ELR (cell line): ENCODE measurements at places on chromosomes 5 and 9.

GRCh38 chr9:124000161-124000783 lies 11.3 kb upstream of the LHX2 start:
- no peak for DNase-seq

DNA sequence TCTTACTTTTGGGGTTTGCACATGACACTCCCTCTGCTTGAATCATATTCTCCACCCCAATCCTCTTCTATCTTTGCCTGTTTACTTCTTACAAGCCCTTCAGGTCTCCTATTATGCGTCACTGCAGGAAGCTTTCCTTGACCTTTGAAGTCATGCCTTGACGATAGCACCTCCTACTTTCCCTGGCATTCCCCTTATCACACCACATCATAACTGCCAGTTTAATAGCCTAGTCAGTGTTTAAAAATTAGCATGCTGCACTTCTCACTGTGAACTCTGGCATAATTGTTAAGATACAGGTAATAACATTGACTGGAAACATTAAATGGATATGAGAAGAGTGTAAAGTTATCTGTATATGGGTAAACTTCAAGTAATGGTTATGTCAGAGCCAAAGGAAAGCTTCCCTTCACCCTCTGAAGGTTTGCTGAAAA lies 37.1 kb upstream of the CEP120 start:
- DNase-seq = peak; percentile 45

DNA sequence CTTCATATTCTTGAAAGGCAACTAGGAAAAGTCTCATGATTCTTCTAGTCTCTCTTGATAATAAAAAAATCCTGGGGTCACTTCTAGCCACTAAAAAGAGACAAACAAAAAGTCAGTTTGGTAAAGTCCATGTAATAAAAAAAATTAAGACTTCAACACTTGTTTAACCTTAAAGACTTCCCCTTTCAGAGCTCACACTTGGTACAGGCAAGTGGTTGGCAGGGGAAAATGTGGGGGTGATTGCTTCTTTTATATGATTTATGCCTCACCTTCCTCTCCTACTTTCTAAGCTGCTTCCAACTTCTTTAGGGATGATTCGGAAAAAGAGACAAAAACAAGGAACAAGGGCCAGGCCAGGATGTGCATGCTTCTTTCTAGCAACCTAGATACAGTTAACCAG lies 5.1 kb upstream of the ERCC6L2 start:
- no peak for DNase-seq

DNA sequence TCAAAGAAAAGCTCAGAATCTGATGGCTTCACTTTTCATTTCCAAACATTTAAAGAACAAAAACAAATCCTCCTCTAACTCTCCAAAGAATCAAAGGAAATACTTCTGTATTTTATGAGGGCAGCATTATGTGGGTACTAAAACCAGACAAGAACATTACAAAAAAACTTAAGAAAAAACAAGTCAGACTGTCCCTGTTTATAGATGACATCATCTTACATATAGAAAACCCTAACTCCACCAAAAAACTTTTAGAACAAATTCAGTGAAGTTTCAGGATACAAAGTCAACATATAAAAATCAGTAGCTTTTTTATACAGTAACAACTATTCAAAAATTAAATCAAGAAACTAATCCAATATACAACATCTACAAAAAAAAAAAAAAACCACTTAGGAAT lies 136.2 kb downstream of the PJA2 start:
- no peak for DNase-seq

GRCh38 chr9:32385152-32385884 lies 875 bp downstream of the ACO1 start:
- DNase-seq = peak; percentile 57

DNA sequence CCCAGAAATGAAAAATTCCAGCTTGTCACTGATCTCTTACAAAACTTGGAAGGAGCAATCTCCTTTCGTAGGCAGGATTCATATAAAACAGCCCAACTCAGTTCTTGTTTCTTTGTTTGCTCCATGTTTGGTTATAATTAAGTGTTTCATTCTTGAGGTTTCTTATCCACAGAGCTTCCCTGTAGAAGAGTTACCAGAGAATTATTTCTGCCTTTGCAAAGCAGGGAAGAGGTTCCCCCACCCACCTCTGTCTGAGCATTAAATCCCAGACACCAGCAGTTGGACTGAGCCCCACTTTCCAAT lies 34.1 kb upstream of the RAI14 start:
- no peak for DNase-seq

GRCh38 chr9:4152876-4153275 lies 147.0 kb downstream of the GLIS3 start:
- DNase-seq = no peak

DNA sequence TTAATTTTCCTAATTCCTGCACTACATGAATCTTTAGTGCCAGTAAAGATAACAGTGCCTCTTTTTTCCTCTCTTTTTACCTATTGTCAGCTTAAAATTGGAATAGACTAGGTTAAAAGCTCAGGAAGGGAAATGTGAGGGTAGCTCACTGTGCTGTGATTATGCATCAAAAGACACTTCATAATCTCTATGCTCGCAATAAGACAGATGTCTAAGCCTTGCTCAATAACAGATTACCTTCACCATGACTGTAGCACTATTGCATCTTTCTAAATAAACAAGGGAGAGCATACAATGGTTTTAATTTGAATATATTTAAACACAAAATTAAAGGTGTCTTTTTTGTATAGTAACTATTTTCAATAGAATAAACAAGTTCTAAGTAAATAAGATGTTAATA lies 130.1 kb downstream of the FBN2 start:
- DNase-seq = no peak

- no peak for DNase-seq
These were observed 32.1 kb upstream of the HSD17B4 start for GRCh38 chr5:119420169-119420568.

DNA sequence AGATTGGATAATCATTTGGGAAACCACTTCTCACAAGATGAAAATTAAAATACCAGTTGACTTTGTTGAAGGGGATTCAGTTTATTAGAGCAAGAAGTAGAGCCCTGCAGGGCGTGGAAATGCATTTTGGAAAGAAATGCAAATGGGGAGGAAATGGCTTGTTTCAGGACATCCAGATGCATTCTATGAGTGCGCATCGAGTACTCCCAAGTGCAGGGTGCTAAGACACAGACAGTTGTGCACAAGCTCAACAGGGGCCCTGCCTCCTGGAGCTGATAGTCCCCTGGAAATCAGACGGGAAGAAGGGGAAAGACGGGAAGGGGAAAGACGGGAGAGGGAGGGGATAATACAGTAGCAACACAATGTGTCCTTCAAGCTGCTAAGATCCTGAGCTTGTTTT lies 64.0 kb downstream of the NSUN2 start:
- no peak for DNase-seq

- no peak for DNase-seq
These were observed 1.0 kb downstream of the MRPS2 start for GRCh38 chr9:135501261-135502167.

DNA sequence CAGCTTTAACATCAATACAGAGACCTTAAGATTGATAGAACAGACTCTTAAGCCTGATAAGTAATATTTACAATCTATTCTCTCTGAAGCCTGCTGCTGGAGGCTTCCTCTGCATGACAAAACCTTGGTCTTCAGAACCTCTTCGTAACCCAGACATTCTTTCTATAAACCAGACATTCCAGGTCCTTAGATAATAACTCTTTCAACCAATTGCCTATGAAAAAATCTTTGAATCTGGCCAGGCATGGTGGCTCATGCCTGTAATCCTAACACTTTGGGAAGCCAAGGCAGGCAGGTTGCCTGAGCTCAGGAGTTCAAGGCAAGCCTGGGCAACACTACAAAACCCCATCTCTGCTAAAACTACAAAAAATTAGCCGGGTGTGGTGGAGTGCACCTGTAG lies 327.8 kb downstream of the ENC1 start:
- DNase-seq = no peak

DNA sequence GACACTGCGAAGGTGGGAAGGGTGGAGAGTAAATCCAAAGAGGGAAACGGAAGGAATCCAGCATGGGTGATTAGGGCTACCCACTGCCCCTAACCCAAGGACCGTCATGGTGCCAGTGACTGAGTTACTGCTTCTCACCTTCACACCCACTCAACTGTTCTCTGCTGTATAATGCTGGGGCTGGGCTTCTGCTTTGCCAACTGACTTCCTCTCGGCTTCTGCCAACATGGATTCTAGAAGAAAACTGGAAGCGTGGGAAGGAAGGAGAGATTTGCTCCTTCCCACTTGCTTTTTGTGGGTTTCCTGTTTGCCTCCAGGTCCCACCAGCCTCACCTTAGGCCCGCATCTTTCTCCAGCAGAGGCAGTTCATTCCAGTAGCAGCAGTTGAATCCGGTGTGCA lies 153.5 kb upstream of the RAI14 start:
- DNase-seq = no peak

DNA sequence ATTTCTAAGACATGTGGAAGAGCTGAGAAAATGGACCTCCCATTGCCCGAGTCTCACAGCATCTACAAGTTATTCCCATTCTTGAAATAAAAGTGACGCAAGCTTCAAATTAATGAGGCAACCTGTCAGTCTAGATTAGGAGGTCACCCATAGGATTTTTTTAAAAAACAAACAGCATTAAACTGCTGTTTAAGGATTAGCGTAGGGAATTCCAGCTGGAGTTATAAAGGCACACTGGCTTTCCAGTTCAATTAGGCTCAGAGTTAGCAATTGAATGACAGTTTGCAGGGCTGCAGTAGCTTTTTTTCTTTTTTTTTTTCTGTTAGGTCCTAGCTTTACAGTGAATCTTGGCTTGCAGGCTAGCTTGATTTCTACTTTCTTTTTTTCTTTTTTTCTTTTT lies 16.2 kb downstream of the PRKACG start:
- DNase-seq = no peak

- no peak for DNase-seq
These were observed 207.4 kb downstream of the AGTPBP1 start for GRCh38 chr9:85534340-85534739.

- DNase-seq = no peak
These were observed 66.6 kb downstream of the DENND1A start for GRCh38 chr9:123863164-123863855.

- no peak for DNase-seq
These were observed 5.2 kb downstream of the HAPLN1 start for GRCh38 chr5:83715236-83716065.

DNA sequence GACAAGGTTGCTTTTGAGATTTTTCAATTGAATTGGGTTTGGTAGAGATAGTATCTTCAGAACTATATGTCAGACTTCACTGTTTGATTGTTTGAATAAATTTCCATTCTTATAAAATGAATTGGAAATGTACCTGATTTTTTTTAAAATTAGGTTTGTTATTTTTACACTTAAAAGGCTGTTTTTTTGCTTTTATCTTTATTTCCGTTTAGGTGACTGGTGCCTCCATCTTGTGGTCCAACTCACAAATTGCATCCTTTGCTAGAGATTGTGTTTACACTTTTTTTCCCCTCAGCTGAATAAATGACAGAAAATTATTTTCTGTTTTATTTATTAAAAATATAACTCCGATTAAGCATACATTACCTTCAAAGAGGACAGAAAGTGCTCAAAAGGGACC lies 15.6 kb downstream of the NDUFAF2 start:
- DNase-seq = peak; percentile 60

DNA sequence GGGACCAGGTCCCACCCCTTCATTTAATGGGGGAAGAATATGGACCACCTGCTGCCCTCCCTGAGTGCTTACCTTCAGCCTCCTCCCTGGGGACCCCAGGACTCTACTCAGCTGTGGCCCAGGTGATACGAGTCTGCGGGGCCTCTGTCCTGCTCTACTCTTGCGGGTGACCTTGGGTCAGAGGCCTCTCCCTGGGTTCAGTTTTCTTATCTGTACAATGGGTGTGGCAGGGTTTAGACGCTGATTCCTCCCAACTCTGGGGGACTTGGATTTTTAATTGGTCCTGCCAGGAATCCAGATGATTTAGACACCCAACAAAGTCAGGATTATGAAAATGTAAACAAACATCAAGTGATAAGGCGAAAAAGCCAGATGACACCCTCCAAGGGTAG lies 25.0 kb downstream of the FAM163B start:
- no peak for DNase-seq

DNA sequence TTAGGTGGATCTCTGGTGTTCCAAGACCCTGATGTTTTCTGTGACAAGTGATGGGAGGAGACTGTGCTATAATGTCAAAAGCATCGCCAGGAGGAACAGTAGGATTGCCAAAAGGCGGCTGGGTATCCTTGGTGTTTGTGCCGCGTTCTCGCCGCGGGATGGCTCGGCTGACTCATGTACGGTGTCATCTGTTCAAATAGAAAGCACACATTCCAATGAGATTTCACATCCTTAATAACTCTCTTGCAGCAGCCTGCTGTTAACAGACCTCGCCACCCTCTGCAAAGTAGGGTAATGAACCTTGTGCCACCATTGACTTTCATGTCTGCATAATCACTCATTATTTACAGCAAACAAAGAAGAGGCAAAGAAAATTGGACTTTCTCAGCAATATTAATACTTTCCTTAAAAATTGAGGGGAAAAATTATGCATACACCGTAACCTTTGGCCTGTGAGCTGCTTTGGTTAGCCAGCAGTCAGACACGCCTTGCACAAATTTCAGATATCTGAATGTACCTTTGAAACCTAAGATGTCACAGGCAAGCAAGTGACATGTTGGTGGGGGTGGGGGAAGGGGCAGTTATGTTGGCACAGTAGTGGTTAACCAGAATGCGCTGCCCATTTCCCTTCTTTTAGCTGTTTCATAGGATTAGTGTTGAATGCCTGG lies 289.4 kb downstream of the EFNA5 start:
- peak; percentile 90 for DNase-seq

- peak; percentile 63 for DNase-seq
These were observed 43.1 kb downstream of the RALGPS1 start for GRCh38 chr9:126957687-126958053.

- DNase-seq = peak; percentile 16
These were observed 28.4 kb upstream of the SLC12A7 start for GRCh38 chr5:1140171-1140817.

DNA sequence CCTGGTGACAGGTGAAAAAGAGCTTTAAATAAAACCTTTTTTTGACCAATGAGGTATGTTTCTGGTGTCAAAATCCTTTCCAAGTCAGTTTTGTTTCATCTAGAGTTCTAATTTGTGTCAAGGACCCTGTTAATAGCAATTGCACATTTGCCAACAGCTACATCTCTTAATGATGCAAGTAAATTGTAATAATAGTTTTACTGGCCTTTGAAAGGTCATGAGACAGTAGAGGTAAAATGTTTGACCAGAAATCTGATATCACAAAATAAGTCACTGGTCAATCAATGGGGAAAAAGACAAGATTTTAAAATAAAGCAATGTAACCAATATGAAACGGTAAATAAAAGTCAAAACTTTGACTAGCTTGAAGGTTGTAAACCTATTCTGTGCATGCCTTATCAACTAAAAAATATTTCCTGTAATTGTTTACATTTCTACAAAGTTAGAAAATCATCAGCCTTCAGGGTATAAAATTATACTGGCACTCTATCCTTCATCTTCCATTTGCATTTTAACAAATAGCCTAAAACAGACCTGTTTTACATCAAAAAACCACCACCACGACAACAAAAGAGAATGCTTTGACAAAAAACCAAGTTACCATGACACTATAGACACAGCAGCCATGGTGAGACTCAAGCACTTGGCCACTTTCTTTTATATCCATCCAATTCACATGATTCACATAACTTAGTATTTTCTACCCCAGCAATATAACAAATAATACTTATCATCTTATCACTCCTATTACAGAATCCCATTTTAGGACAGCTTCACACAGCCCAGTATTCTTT lies 3.0 kb downstream of the NADK2 start:
- no peak for DNase-seq
